NCI-H1048 (cell line): ENCODE measurements at places on chromosomes 2 and 18.

GRCh38 chr18:79402977-79403722, 7.4 kb downstream of the NFATC1 start:
- no peak for DNase-seq

- DNase-seq, result no peak
These were observed 326.9 kb upstream of the HNRNPA3 start for GRCh38 chr2:176885661-176886060.

- DNase-seq, result no peak
These were observed 13.5 kb downstream of the BOK start for GRCh38 chr2:241571821-241572620.

- no peak for DNase-seq
These were observed 107.8 kb downstream of the TANC1 start for GRCh38 chr2:159076241-159076640.

DNA sequence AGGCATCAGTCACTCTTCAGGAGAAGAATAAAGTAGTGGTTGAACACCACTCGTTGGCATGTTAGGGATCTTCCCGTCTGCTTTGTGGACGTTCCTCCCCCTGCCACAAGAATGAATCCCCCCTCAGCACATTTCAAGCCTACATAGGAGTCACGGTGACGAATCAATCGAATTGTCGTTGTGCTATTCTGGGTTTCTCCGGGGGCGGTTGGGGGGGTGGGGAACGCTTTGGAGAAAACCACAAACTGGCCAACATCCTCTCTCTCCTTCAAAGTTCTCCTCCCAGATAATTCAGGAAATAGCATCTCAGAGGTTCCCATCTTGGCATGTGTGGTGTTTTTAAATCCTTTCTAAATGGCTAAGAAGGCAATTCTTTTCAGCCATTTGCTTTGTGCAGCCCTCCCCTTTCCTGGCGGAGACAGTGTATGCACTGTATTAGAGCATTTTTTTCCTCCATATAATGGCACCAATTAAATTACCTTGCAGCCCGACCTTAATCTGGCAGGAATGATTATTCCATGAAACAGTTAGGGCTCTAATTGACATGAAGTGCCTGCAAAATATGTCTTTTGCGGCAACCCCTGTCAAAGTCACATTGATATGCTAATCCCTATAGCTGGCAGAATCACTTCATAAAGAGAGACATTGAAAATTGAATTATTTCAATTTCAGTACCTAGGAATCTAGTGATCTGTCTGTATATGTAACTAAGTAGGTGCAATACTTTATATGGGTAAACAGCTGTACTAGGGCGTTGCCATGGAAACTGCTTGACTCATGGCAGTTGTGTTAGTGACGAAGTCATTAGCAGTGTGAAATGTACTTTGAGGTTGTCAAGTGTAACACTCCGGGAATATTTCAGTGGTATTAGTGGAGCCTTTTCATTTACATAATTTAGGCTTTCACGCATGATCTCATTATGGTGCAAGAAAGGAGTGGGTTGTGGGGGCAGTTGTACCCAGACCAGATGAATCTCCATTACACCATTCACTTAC, 323.4 kb upstream of the SLC14A2 start:
- DNase-seq, result no peak

DNA sequence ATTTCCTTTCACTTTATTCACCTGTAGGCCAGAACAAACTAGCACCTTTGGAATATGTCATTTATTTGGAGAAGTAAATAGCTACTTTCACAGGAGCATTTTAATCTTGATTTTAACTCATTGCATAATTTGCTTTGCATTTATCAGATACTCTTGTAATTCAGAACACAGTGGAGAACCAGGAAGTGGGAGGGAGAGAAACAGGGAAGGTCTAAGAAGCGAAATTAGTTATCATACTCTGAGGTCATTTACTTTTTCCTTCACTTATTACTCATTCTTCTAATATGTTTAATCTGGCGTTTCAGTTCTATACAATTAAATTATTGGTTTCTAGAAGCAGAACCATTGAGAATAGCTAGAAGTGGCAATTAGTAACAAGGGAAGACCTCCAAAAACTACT, 20.7 kb downstream of the RBM44 start:
- no peak for DNase-seq

DNA sequence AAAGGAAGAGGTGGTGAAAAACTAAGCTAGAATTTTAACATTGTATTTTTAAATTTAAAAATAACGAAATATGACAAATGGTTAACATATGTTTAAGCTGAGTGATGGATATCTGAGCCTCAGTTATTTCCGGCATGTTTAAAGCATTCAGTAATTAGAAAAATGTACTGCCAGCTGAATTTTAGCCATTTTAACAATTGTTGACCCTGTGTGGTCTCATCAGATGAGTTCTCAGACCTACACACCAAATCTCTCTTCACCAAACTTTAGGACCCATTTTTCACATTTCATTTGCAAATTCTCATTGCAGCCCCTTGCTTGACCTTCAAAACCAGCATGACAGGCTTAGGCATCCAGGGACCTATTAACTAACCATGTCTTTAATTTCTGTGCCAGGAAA, 91.5 kb upstream of the RGPD4 start:
- no peak for DNase-seq

GRCh38 chr18:23071285-23071684, 64.0 kb upstream of the CABLES1 start:
- no peak for DNase-seq

DNA sequence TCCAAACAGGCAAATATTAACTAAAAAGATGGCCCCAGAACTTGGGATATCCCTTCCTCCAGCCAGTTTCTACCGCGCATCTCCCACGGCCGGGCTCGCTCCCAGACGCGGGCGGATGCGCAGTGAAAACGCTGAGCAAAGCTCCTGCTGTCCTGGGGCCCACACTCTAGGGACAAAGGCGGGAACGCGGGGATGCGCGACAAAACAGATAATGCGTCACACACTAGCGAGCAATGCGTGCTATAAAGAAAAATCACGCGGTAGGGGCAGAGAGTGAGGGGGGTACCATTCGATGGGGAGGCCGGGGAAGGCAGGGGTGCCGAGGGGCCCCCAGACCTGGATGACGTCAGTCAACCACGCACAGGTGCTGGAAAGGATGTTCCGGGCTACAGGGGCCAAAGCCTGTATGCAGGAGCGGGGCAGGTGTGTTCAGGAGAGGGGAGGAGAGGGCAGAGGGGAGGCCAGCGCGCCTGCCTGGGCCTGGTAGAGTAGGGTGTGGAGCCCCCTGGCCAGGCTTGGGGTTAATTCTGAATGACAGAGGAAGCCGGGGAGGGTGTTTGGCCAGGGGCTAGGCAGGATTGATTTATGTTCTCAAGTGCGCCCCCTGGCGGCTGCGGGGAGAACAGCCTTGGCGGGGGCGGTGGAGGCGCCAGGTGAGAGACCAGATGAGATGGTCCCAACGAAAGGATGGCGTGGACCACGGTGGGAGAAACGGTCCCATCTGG, 14.9 kb upstream of the ITM2C start:
- no peak for DNase-seq

- no peak for DNase-seq
These were observed 30.6 kb downstream of the HS1BP3 start for GRCh38 chr2:20620271-20620681.

- DNase-seq, result no peak
These were observed 14.3 kb upstream of the CTLA4 start for GRCh38 chr2:203853271-203853670.

GRCh38 chr18:26290385-26290784, 64.1 kb downstream of the TAF4B start:
- DNase-seq, result no peak

DNA sequence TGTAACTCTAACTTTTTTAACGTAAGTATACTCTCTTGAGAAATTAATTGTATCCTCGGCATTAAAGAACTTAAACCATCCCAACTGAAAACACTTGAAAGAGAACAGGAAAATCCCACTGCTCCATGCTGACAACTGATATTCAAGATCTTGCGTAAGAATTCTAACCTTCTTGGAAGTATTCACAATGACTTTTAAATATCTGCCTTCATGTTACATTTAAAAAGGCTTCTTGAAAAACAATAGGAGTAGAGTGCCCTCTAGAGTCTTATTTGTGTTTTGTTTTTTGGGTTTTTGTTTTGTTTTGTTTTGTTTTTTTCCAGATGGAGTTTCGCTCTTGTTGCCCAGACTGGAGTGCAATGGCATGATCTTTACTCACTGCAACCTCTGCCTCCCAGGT, 65.4 kb upstream of the DNAJC10 start:
- DNase-seq, result no peak

DNA sequence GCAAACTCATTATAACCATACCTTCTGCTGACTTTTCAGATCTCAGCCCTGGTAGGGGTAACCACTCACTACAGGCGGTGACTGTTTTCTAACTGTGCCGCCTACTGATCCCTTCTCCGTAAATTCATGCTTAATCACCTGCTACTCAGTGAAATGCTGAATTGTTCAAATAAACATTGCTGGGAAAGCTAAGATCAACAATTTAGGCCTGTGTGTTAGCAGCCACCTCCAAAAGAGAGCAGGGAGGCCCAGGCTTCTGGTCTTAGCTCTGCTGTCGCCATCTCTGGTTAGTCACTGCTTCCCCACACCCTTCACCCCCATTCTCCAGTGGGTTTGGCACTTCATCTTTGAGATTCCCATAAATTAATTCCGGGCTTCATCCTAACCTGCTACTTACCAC, 21.8 kb upstream of the NT5C1B start:
- no peak for DNase-seq

- DNase-seq, result no peak
These were observed 52.5 kb upstream of the MEX3C start for GRCh38 chr18:51250006-51250405.

GRCh38 chr2:158187908-158188307, 86.2 kb downstream of the UPP2 start:
- DNase-seq, result no peak

GRCh38 chr2:215797676-215798075, 215.7 kb downstream of the MREG start:
- no peak for DNase-seq

- DNase-seq, result no peak
These were observed 494.5 kb downstream of the RNF144A start for GRCh38 chr2:7411691-7412090.

DNA sequence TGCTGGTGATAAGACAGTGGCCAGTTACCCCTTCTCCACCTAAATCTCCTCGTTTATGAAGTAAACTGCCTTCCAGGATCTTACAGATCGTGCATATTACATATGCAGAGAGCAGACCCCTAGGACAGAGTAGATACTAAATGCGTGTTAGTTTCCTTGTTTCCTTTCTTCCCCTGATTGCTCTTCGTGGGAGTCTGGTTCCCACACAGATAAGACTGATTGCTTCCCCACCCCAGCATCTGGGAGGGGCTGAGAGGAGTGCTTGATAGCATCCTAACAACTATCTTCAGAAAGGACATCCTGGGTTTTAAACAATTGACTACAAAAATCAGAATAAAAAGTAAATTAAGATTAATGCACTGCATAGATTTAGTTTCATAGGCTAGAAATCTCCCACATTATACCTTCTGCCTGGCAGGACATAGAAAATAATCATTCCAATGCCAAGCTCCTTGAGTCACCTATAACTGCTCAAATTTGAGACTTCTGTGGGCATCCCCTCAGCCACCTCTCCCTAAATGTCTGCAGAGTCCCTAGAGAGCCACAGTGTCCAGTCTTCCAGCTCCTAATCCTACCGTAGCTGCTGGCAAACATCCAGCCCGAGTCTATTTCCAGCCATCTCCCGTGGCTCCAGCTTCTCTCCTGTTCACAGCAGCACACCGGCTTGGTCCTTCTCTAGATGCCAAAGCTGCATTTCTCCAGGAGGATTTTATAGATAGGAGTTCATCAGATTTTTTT, 128.3 kb downstream of the LRRC30 start:
- DNase-seq, result no peak

GRCh38 chr2:162002623-162003235, 71.3 kb downstream of the DPP4 start:
- DNase-seq, result no peak

- no peak for DNase-seq
These were observed 269.2 kb upstream of the HDAC4 start for GRCh38 chr2:239669899-239670460.

DNA sequence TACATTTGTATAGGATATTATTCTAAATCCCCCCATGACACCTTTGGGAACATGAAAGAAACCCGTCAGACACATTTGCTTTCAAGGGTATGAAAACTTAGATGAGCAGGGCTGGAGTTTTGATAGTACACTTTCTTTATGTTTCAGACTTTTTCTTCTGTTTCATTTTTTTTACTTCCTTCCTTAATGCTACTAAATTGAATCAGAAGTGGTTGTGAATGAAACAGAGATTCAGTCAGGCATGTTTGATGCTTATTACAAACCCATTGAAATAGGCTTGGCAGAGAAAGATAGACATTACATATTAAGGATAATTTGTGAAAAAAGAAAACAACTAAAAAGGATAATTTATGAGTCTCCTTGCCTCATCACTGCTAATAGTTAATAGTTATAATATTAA, 26.8 kb downstream of the SLC30A6 start:
- DNase-seq, result no peak
